ENCODE measurements at places on chromosomes 13 and 19.

- DNase-seq, result no peak
Measured at GRCh38 chr13:41622432-41623429, 165.4 kb downstream of the RGCC start.

DNA sequence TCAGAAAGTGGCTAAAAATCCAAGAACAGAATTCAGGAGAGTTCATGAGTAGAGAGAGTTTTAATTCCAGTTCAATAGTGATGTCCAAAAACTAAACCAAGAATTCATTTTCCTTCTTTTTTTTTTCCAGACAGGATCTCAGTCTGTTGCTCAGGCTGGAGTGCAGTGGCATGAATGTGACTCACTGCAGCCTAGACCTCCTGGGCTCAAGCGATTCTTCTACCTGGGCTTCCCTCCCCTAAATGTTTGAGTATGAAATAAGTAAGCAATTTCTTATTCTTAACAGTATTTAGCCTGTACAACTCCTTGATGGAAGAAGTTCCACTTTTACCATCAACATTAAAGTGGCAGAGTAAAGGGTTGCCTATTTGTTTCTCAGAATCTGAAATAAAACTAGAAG is 3.8 kb downstream of the COMMD6 start:
- no peak for DNase-seq

DNA sequence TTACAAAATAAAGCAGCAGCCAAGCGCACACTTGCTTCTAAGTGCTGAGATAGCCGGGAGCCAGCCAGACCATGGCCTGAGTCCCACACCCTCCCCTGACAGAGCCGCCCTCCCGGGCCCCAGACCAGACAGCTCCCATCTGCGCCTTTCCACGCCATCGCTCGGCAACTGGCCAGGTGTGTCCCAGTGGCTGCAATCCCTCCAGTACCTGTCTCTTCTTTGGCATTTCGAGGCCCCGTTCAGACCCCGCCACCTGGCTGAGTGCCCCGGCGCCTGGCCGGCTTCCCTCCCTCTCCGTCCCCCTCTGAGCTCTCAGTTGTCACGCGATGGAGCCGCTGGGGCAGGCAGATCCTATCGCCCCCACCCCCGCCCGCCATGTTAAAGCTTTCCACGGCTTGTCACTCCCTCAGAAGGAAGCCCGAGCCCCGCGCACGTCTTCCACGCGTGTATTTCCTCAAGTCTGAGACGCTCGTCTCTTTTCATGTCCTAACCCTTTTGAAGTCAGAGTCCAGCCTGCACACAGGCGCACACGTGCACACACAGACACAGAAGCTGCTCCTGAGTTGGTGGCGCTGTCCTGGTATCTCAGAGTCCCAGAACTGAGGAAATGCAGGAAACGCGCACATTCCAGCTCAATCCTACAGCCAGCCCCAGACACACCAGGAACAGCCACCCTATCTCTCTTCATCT is 7.9 kb downstream of the MLLT1 start:
- no peak for DNase-seq

DNA sequence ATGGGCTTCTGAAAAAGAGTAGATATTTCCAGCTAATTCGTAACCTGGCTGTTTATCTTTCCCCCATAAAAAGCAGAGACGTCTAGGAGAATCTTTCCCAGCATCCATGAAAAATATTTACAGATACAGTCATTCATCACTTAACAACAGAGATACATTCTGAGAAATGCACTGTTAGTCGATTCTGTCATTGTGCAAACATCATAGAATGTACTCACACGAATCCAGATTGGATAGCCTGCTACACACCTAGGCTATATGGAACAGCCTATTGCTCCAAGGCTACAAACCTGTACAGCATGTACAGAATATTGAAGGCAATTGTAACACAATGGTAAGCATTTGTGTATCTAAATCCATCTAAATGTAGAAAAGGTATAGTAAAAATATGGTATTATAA is 530.2 kb upstream of the NBEA start:
- no peak for DNase-seq

DNA sequence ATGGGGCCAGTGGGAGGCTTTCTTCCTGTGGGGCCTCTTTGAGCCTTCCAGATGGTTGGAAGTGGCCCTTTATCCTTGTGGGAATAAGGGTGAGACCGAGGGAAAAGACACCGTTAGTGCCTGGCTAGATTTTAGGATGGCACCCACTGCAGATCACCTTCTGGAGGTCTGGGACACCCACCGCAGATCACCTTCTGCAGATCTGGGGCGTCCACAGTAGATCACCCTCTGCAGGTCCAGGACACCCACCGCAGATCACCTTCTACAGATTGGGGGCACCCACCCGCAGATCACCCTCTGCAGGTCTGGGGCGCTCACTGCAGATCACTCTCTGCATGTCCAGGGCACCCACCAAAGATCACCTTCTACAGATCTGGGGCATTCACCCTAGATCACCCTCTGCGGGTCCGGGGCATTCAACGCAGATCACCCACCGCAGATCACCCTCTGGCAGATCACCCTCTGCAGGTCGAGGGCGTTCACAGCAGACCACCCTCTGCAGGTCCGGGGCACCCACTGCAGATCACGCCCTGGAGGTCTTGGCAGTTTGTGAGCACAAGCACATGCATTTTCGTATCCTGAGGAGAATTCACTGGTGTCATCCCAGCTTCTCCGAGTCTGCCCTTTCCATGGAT is 153.4 kb upstream of the TSHZ3 start:
- no peak for DNase-seq

DNA sequence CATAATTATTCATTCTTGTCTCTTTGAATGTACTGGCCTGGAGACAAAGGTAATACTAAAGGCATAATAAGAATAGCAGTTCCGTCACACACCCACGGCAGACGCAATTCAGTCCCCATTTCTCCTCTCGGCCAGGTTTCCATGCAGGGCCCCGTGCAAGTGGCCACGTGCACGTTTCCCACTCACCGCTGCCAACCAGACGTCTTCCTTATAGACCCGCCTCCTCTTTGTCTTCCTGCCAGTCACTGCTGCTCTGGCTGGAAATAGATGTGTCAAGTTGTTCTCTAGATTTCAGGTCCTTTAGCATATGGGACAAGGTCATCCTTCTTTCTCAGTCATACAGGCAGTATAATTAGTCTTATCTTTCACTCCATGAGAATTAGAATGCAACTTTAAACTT is 204.3 kb downstream of the SUCLA2 start:
- DNase-seq, result no peak

All from T-helper 9 cell (primary cell).